ENCODE measurements at places on chromosomes 7 and 10. TPM values are rescaled to one million over a fixed set of nuclear protein-coding genes. Genes with fewer than 3 reads are reported as not detected.

TFEC gene
- 0.35 TPM for total RNA-seq

COL17A1 gene
- not detected for total RNA-seq

PRSS37 gene
- total RNA-seq = not detected

PAX4 gene
- total RNA-seq = not detected

CYP26C1 gene
- total RNA-seq = not detected

CUZD1 gene
- total RNA-seq = 1.8 TPM

DYNC1I1 gene
- not detected for total RNA-seq

DNA sequence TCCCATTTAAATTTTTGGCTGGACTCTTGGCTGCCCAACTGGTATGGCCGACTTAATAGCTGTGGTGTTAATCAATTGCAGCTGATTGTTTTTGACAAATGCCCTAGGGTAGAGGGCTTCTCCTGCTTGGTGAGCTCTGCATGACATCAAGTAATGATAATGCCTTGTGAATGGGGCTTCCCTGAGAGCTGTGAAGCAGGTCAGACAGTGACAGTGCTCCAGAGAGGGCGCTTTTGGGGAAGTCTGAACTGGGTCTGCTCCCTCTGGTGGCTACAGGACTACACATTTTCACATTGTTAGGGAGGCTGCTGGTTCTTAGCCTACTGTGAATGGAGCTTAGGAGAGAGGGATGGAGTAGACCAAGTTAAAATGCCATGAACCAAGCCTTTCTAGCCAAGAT lies 98.8 kb downstream of the SDK1 start:
- H3K36me3 ChIP-seq = no peaks in the 10 kb centered on the region
- H3K4me3 ChIP-seq = no peak overlapping the region

GRCh38 chr10:103545366-103545765 lies 51.9 kb downstream of the NEURL1 start:
- no peak for DNase-seq
- H3K4me1 ChIP-seq = peaks cover 9% of the 10 kb centered on the region
- H3K27me3 ChIP-seq = no peaks in the 10 kb centered on the region
- H3K27ac ChIP-seq = no peak overlapping the region

GRCh38 chr7:1562597-1563051 lies 6.6 kb upstream of the TMEM184A start:
- H3K4me1 ChIP-seq = no peaks in the 10 kb centered on the region
- no peak overlapping the region for H3K4me3 ChIP-seq
- DNase-seq = no peak

- H3K27ac ChIP-seq = no peak overlapping the region
- no peaks in the 10 kb centered on the region for H3K27me3 ChIP-seq
- no peak overlapping the region for H3K4me3 ChIP-seq
- DNase-seq = no peak
- no peaks in the 10 kb centered on the region for H3K4me1 ChIP-seq
Measured at GRCh38 chr7:29156907-29157452, 10.6 kb upstream of the CPVL start.

- H3K27me3 ChIP-seq = no peaks in the 10 kb centered on the region
- no peaks in the 10 kb centered on the region for H3K36me3 ChIP-seq
- no peak overlapping the region for H3K4me3 ChIP-seq
- no peaks in the 10 kb centered on the region for H3K4me1 ChIP-seq
- H3K27ac ChIP-seq = no peak overlapping the region
Measured at GRCh38 chr10:73650537-73651331, 5.1 kb downstream of the SYNPO2L start.

DNA sequence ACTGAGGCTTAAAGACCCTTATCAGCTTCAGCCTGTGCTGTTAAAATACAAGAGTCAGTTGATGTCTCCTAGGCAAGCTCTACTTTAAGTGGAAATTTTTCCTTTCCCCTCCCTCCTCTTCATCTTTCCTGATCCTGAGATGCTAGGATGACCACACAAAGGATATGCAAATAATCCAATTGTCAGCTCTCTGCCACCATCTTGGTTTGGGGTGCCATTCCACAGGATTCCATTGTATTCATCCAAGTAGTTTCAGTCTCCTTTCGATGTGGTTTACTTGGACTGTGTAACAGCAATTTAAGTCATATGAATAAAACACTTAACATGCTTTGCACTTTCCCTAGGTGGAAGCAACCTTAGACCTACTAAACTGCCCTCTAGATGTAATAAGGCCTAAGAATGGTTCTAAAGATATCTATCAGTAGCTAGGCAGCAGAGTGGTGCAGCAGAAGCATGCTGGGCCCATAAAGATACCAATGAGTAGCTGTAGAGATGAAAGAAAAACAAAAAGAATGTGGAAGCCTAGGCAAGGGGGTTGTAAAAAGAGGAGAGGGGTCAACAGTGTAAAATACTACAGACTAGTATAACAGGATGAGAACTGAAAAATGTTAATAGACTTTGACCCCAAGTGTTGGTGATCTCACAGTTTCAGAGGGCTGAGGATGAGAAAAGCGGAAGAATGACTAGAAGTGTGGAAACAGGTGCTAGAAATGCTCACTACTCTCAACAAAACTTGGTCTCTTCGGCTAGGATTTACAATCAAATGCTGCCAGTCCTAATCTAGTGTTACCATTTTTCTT lies 2.4 kb upstream of the CFAP69 start:
- no peaks in the 10 kb centered on the region for H3K36me3 ChIP-seq
- no peak overlapping the region for H3K4me3 ChIP-seq
- H3K27me3 ChIP-seq = peaks cover 9% of the 10 kb centered on the region
- no peak for DNase-seq
- no peak overlapping the region for H3K27ac ChIP-seq

DNA sequence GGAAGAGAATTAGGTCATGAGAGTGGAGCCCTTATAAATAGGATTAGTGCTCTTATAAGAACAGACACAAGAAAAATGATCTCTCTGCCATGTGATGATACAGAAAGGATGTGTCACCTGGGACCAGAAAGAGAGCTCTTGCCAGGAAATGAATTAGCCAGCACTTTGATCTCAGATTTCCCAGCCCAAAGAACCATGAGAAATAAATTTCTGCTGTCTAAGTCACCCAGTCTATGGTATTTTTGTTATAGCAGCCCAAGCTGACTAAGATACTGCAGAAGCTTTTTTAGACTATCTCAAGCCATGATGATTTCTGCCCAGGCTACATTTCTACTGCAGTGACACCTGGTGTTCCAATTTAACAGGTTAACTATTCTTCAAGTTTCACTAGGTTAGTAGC lies 84.8 kb downstream of the RSU1 start:
- H3K4me1 ChIP-seq = no peaks in the 10 kb centered on the region
- no peaks in the 10 kb centered on the region for H3K36me3 ChIP-seq
- H3K27me3 ChIP-seq = no peaks in the 10 kb centered on the region

- H3K36me3 ChIP-seq = no peaks in the 10 kb centered on the region
- H3K27ac ChIP-seq = no peak overlapping the region
- H3K4me1 ChIP-seq = peaks cover 17% of the 10 kb centered on the region
- H3K4me3 ChIP-seq = no peak overlapping the region
- H3K27me3 ChIP-seq = no peaks in the 10 kb centered on the region
Measured at GRCh38 chr10:74035303-74035702, 37.4 kb downstream of the VCL start.
